ENCODE measurements at places on chromosomes 1 and 21.
A peak's percentile ranks its signal among the peaks of the same experiment; 100 is the strongest.

DNA sequence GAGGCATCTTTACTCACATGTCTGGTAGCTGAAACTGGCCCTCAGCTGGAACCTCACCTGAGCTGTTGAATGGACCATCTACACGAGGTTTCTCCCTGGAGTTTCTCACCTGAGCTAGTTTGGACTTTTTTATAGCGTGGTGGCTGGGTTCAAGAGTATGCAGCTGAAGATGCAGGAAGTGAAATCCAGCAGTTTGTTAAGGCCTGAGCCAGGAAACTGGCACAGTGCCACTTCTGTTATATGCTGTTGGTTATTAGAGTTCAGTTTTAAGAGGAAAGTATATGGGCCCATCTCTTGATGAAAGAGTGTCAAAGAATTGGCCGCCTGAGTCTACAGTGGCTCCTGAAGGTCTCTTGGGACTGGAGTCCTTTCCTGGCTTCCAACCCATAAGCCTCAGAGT lies 35.6 kb downstream of the STUM start:
- no peak for DNase-seq

GRCh38 chr1:110243574-110243973 lies 33.5 kb downstream of the KCNC4 start:
- DNase-seq: no peak

- no peak for DNase-seq
Measured at GRCh38 chr21:16978309-16978895, 534.4 kb upstream of the CXADR start.

- no peak for DNase-seq
Measured at GRCh38 chr1:228471762-228472398, 15.3 kb upstream of the RNF187 start.

DNA sequence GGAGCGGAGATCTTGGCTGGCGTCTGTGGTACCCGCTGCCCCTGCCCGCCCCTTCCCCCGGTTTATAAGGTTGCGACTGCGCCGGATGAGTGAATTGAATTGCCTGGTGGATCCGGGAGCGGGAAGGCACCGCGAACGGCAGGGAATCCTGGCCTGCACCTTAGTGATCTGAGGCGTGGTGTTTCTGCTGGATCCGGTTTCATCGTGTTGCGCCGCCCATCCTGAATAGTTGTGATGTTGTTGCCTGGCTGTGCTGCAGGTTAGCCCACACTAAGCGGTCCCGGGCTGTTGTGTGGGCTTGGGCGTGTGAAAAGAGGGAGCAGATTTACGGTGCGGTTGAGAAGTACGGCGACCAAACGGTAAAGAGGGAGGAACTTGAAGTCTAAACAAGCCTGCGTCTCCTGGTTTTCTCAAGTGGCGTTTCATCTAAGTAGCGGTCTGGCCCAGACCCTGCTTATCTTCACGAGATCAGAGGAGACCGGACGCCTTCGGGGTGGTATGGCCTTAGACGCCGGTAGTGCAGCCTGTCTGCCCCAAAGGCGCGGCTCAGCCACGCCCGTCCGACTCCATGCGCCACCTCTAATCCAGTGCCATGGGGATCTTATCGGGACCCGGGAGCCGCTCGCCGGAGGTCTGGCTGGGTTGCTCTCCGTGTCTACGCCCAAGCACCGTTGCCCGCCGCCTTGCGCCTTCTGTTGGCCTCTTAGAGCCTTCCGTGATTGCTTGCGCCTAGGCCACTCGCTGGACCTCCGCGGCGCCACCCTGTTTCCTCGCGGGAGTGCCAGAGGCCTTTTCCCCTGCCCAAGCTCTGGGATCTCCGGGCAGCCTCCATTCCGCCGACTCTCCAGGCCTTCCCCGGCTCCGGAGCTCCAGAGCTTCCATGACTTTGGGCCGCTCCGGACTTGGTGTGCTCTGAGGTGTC lies 87.5 kb upstream of the RHOU start:
- DNase-seq: peak; percentile 45

DNA sequence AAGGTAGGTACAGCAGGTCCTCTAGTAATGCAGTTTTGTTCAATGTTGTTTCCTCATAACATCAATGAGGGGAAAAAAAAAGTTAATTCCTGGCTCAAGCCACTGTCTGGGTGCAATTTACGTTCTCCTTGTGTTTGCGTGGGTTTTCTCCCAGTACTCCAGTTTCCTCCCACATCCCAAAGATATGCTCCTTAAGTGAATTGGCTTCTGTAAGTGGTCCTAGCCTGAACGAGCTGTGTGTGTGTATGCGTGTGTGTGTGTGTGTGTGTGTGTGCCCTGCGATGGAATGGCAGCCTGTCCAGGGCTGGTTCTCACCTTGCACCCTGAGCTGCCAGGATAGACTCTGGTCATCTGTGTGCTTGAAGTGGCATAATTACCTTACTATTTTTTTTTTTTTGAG lies 332.0 kb downstream of the PDE4B start:
- DNase-seq: no peak

All from SJSA1 (cell line).